ENCODE measurements at places on chromosomes 6 and 20.

DNA sequence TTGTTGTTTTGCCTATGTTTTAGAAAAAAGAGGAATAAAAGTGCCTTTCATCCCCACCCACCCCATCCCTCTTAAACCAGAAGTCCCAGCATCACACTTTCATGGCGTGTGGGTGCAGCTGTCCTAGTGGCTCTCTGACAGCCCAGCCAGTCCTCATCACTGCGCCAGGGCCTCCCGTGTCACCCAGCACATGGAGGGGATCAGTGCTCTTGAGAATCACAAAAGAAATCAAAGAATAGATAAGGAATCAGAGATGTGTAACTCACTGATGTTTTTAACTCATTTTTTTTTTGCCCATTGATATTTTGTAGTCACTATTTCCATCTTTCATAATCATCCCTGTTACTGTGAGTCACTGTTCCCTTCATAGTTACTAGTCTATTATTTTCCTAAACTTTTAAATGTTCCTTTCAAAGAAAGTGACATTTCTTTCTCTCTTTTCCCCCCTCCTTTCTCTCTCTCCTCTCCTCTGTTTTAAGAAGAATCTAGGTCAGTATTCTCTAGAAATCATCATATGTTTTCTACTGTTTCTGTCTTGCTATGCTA is 78.6 kb downstream of the AIG1 start:
- DNase-seq, result no peak

DNA sequence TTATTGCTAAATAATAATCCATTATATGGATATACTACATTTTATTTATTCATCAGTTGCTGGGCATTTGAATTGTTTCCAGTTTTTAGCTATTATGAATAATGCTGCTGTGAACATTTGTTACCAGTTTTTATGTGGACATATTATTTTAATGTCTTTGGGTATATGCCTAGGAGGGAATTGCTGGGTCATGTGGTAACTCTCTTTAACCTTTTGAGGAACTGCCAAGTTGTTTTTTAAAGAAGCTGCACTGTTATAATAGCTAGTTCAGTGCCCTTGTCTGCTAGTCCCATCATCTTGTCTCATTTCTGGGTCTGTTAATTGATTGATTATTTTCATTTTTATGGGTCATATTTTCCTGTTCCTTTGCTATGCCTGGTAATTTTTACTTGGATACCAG is 56.3 kb downstream of the FOXO3 start:
- DNase-seq, result no peak

GRCh38 chr20:52754366-52754765 is 217.8 kb upstream of the TSHZ2 start:
- no peak for DNase-seq

GRCh38 chr6:85240787-85241385 is 209.0 kb upstream of the NT5E start:
- DNase-seq, result no peak

- DNase-seq, result no peak
These were observed 39.4 kb downstream of the REPS1 start for GRCh38 chr6:138948546-138949179.

DNA sequence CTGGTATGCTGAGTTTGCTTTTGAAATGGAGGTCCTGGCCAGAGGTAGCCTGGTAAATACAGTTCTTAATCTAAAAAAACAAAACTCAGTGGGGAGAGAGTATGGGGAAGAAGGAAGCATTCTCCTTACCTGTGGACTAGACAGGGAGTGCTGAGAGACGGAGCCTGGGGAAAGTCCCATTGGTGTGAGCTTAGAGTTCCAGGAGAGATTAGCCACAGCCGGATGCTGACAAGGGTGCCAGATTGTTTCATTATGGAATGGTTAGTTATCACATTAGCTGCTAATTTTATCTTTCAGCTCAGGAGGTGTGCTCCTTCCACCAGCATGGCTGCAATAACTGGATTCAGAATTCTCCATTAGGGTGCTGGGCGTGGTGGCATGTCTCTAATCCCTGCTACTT is 75.9 kb downstream of the RREB1 start:
- DNase-seq, result no peak

- DNase-seq, result no peak
These were observed 55.4 kb downstream of the ZDHHC14 start for GRCh38 chr6:157436219-157436943.

DNA sequence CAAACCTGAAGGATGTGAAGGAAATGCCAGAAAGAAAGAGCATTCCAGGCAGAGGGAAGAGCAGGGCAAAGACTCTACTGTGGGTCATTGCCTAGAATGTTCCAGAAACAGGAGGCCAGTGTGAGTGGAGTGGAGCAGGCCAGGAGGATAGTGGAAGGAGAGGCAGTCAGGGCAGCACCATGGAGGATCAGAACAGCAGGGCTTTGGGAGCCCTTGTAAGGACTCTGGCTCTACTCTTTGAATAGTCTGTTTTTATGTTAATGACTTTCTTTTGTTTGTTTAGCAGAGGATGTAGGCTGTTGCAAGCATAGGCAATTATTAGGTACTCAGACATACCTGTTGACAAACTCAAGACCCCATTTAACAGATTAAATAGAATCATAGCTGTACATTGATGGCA is 23.6 kb upstream of the FBXL4 start:
- DNase-seq, result no peak

- DNase-seq, result no peak
These were observed 555.9 kb downstream of the C6orf118 start for GRCh38 chr6:164753517-164753916.

- DNase-seq, result no peak
These were observed 171.7 kb downstream of the WDR27 start for GRCh38 chr6:169529931-169530751.

DNA sequence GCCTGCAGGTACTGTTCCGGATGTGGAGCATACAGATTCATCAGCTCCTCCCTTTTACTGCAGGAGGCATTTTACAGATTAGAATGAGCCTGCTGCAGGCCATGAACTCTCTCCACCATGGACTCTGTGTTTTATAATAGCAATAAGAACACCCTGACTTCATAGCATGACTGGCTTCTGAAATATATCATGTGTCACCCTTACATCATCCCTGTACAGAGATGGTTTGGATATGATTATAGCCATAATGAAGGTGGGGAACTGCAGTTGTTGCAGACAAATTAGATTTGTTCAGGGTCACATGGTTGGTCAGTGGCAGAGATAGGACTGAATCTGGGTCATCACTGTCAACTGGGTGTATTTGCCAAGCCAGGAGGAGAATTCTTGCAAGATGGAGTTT is 100.7 kb downstream of the FOXO3 start:
- DNase-seq, result no peak

DNA sequence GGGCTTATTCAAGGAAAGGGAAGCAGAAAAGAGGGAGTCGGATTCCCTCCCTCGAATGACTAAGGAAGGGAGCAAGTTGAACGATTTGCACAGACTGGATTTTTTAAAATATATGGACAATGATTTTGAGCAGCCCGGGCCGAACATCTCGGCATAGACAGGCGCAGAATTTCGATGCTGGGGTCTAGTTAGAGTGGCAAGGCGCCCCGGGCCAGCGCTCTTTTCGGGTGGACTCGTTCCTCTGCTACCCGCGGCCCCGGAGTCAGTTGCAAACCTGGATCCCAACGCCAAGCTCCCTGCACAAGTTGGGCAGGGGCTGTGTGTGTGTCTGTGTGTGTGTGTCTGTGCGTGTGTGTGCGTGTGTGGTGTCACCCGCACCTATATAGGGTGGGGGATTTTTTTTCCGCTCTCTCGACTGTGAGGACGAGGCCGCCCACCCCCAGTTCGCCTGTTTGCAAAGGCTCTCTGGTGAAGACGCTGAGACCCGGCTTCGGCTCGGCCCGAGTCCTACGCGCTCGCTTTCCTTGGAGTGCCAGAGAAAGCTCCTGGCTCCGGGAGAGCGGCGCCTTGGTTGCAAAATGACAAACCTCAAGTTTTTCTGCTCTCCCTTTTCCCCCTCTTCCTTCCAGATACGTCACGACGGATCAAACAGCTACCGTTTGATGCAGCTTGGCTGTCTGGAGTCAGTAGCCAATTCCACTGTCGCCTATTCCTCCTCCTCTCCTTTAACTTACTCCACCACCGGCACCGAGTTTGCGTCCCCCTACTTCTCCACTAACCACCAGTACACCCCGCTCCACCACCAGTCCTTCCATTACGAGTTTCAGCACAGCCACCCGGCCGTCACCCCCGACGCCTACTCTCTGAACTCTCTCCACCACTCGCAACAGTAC is 1.4 kb downstream of the TFAP2D start:
- DNase-seq, result no peak

DNA sequence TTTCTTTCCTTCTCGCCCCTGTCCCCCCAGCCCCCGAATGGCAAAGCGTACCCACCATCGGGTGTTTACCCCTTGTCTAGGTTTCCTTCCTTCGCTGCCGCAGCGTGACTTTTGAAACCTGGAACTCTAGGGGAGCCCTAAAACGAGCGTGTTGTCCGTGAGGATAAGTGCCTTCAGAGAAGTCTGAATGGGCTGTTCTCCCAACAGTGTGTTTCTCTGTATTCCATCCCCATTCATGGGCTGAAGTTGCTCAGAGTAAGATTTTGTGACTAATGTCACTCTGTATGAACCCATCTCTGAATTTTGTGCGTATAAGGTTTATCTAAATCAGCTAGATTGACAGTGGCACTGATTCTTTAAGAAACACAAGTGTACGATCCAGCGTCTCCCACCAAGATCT is 949 bp downstream of the MACROD2 start:
- no peak for DNase-seq

- no peak for DNase-seq
These were observed 857.0 kb downstream of the KIF16B start for GRCh38 chr20:15716256-15716655.

DNA sequence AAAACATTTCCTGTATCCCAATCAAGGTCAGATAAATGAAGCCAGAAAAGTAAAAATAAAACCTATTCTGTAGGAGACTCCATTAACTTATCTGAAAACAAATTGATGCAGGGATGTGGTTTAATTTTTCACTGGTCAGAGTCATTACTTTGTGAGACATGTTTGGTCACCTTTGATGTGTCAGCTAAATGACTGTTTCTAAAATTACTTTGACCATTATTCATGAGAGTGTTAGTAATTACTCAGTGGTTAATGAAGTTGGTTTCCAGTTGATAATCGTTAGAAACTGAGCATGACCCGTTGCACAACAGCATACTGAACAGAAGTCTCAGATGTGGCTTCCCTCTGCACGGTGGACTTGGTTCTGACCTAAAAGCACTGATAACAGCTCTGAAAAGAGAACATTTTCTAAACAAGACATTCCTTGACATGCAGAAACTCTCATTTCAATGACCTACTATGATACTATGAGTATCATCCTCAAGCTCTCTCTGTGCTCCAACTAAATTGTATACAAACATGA is 410.5 kb upstream of the RNF217 start:
- DNase-seq, result no peak

- no peak for DNase-seq
These were observed 143.2 kb downstream of the PTCHD4 start for GRCh38 chr6:47967843-47968242.

DNA sequence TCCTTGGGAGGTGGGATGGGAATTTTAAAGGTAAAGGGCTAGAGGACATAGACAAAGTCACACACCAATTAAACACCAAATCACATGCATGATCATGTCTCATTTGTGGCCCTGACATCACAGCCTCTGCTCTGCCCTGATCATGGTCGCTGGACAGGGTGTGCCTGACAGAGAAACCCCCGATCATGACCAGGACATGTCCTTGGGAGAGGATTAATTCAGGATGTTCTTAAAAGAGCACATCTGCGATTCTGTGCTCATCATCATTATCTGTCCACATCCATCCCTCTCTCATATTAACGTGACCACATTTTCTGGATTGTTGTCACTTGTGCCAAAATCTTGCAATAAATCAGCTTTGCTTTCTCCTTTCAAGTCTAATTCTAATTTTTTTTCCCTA is 7.7 kb upstream of the PBOV1 start:
- DNase-seq, result no peak

DNA sequence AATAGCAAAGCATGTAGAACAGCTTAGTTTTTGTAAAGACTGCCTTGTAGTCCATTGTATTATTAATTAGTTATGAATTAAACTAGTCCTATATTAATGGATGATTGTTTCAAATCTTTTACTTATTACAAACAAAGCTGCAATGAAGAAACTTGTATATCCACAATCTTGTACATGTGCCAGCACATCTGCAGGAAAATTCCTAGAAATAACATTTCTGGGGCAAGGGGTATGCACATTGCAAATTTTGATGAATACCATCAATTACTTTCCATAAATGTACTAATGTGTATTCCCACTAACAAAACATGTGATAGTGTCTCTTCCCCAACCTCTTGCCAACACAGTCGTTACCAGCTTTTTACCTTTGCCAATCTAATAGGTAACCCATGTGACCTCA is 73.6 kb upstream of the AKAP12 start:
- DNase-seq, result no peak

DNA sequence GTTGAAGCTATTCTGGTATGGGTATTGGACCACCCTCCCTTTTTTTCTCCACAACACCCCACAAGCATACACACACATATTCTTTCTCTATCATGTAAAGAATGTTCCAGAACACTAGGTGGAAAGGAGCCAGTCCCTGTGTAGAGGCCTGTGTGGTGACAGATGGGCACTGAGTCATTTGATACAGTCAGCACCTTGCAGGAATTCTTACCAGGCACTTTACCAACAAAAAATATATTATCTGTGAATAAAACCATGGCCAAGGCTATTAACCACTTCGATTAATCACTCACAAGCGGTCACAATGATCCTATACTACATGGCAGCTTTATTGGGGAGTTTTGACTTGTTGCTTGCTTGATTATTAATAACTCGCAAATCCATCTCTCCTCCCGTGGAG is 149.5 kb downstream of the BFSP1 start:
- no peak for DNase-seq

DNA sequence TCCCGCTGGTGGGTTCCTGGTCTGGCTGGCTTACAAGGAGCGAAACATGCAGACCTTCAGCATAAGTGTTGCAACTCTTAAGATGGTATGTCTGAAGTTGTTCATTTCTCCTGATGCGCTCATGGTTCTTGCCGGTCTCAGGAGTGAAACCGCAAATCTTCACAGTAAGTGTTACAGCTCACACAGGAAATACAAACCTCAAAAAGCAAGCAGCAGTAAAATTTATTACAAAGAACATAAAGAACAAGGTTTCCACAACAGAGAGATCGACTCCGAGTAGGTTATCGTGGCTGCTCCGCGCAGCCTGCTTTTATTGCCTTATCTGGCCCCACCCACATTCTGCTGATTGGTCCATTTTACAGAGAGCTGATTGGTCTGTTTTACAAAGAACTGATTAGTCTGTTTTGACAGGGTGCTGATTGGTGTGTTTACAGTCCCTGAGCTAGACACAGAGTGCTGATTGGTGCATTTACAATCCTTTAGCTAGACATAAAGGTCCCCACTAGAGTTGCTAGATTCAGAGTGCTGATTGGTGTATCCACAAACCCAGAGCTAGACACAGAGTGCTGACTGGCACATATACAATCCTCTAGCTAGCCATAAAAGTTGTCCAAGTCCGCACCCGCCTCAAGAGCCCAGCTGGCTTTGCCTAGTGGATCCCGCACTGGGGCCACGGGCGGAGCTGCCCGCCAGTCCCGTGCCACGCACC is 39.2 kb downstream of the TRIM27 start:
- peak; percentile 37 for DNase-seq

DNA sequence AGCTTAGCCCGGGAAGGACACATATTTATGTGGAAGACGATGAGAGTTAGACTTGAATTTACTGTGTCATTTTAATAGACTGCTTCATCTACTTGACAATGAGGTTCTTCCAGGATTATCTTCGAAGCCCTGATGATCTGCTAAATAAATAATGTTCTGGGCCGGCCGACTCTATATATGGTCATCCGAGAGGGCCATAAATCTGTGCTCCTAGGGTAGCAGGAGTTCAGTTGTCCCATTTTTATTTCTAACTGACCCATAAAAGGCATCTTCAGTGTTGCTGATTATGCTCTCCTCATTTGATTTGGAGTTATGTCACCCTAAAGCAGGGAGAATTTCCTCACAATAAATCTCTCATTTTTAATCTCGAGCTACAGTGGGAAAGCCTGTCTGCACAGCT is 217.1 kb downstream of the SLC24A3 start:
- DNase-seq, result no peak
